Activated CD4-positive, alpha-beta T cell treated with anti-CD3 and anti-CD28 coated beads, Interleukin-2, Interleukin-6, amounts not matched to agents 100 ng/mL and 50 ng/mL, durations not matched to agents 16 hours and 8 hours (primary cell): ENCODE measurements at places on chromosomes 2 and 18.

DNA sequence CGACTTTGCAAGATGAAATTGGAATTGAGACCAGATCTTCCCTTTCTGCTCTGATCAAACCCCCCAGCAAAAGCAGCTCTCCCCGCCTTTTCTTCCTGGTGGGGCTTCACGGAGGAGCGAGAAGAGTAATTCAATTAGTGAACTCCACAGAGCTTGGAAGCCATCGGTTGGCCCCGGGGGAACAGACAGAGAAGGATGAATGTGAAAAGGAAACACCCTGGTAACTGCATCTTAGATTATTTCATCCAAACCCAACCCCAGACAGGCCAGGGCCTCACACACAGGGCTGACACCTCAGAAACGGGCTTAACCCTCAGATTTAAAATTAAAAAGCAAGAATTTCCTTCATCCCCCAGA, 18.3 kb downstream of the SMAD7 start:
- no peak for DNase-seq

- DNase-seq, result no peak
Measured at GRCh38 chr2:61775956-61776570, 77.8 kb downstream of the FAM161A start.

- no peak for DNase-seq
Measured at GRCh38 chr2:7241041-7241745, 324.0 kb downstream of the RNF144A start.

DNA sequence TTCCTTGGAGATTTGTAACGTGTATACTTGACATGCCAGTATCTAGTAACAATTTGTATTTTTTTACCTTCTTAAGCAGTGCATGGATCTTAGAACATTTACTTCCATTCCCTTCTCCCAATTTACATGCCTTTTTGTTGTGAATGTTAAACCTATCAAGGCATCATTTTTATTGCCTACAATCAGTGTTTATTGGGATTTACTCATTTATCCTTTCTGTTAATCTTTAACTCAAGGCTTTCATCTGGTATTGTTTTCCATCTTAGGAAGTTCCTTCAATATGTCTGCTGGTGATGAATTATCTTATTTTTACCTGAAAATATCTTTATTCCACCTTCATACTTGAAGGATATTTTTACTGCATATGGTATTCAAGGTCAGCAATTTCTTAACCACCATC, 88.5 kb upstream of the EMILIN2 start:
- DNase-seq, result no peak

DNA sequence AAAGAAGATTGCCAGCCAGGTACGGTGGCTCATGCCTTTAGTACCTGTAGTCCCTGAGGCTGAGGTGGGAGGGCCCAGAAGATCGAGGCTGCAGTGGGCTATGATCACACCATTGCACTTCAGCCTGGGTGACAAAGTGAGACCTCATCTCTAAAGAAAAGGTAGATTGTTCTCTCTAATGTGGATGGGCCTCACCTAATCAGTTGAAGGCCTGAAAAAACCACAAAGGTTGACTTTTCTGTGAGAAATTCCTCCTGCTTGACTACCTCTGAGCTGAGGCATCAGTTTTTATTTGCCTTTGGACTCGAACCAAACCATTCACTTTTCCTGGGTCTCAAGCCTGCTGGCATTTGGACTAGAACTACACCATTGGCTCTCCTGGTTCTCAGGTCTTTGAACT, 142.1 kb upstream of the CYP26B1 start:
- no peak for DNase-seq

- no peak for DNase-seq
Measured at GRCh38 chr18:23300231-23300805, 152.8 kb upstream of the RIOK3 start.

- no peak for DNase-seq
Measured at GRCh38 chr18:12038082-12038638, 55.5 kb upstream of the ANKRD62 start.

GRCh38 chr18:79560042-79560860, 119.4 kb upstream of the CTDP1 start:
- no peak for DNase-seq

DNA sequence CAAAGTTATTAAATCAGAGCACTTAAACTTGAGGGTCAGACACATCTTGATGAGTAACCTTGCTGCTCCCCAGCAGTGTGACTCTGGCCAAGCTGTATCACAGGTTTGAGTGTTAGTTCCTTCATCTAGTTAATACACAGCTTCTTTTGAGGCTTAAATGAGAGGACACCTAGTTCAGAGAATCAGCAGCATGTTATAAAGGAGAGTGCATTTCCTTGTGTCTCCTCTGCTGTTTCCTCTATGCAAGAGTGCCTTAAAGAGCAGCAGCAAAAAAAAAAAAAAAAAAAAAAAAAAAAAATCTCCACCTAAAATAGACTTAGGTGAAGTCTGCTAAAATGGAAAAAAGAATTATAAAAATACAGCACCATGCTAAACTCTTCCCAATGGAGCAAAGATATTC, 261.9 kb downstream of the TCF4 start:
- no peak for DNase-seq

DNA sequence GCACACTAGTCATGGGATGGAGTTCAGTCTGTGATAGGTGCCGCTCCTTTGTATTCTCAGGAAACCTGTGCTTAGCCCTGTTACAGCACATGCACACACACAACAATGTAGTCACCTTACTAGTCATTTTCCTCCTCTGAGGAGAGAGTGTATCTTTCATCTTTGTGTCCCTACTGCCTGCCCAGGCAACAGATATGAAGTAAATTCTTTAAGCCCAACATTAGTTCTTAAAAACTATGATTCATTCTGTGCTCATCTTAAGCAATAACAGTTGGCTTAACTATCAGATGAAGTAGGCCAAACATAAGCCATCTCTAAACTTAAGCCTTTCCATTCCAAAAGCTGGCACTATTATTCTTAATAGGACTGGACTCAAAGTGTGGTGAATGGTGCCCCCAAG, 186.5 kb downstream of the LNPK start:
- DNase-seq, result no peak

- DNase-seq, result no peak
Measured at GRCh38 chr2:132415256-132415914, 1.2 kb upstream of the GPR39 start.

GRCh38 chr2:108048752-108049151, 62.4 kb downstream of the SLC5A7 start:
- no peak for DNase-seq

GRCh38 chr2:181697571-181697970, 17.3 kb upstream of the NEUROD1 start:
- DNase-seq, result no peak

- no peak for DNase-seq
Measured at GRCh38 chr2:88764850-88765153, 73.3 kb downstream of the RPIA start.

DNA sequence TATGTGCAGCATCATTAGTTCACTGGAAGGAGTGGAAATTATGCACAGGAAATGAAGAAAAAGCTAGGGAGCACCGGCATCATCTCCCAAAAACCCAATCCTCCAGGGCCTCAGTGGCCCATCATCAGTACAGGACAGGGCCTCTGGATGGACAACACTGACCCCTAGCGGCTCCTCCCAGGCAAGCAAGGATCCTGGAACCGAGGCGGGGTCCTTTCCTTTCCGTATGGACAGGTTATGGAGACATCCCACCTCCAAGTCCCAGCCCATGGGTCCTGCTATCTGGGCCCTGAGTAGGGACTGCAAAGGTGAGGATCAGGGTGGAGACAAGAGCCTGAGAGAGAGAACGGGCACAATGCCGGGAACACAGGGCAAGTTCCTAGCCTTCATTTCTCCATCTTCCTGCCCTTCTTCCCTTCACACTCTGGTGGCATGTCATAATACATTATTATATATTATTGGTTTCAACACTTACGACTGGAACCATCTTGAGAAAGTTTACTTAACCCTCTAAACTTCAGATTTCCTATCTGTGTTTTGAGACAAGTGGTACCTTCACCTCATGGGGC, 68.2 kb downstream of the ZNF516 start:
- peak; percentile 30 for DNase-seq

DNA sequence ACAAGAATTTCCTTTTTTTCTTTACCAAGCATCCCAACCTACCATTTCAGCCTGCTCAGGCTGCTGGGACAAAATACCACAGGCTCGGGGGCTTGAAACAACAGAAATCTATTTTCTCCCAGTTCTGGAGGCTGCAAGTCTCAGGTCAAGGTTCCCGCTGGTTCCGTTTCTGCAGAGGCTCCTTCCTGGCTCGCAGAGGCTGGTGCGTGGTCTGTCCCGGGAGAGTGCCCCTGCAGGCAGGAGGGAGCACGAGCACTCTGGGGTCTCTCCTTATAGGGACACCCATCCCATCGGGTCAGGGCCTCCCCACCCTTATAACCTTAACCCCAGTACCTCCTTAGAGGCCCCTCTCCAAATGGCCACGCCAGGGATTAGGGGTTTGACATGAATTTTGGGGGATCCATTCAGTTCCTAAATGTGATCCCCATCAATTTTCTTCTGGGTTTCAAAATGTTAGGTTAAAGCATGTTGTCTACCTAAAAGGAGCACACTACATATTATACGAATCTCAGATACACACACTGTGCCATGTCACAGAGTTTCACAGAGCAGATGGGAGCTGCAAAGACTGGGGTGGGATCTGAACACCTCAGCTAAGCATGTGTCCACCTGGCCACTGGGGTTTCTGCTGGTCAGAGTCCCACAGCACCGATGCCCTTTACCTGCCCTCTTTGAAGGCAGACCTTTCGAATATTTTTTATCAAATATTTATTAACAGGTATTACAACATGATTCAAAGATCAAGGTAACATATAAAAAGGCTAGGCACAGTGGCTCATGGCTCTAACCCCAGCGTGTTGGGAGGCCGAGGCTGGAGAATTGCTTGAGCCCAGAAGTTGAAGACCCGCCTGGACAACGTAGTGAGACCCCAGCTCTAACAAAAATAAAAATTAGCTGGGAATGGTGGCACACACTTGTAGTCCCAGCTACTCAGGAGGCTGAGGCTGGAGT, 17.6 kb upstream of the ADI1 start:
- DNase-seq, result no peak

DNA sequence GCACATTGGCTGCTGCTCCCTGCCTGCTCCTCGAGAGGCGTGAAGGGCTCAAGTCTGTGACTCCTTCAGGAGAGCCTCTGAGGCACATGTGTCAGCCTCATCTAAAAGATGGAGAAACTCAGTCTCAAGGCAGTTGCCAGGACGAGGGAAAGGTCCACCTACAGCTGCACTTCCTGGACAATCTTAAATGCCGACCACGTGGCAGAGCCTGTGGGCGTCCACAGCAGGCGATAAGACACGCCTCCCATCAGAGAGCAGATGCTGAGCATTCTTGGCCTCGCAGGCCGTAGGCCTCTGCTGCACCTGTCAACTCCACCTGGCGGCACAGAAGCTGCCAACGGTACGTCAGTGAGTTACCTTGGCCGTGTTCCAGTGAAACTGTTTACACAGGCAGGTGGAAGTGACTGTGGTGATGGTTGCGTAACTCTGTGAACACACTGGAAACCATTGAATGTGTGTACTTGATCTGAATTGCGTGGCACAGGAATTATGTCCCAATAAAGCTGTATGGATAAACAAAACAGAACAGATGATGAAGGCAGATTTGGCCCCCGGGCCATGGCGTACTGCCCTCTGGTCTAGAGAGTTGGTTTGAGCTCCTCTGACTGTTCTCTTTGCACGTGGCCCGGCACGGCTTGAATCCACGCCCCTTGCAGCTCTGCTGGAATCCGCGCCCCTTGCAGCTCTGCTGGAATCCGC, 114.5 kb downstream of the RNF144A start:
- DNase-seq, result peak; percentile 9

GRCh38 chr2:109089602-109090300, 39.3 kb upstream of the SH3RF3 start:
- DNase-seq, result no peak

GRCh38 chr2:218272531-218273212, 2.4 kb downstream of the PNKD start:
- DNase-seq, result peak; percentile 83
